GM19239 (cell line): ENCODE measurements at places on chromosomes 11 and 22.

DNA sequence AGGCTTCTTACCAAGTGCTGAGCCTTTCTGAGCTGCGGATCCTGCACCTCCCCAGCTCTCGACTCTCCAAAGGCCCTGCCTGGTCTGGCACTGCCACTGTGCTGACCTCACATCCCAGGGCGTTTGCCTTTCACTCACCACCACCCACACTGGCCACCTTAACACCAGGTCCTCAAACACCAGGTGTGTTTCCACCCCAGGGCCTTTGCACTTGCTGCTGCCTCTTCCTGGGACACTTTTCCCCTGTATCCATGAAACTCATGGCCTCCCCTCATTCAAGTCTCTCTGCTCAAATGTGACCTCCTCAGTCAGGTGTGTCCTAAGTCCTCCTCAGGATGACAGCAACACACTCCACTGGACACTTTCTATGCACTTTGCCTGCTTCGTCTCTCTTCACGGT lies 51.4 kb upstream of the ANO1 start:
- no peak for DNase-seq

GRCh38 chr11:128234143-128234542 lies 353.2 kb downstream of the ETS1 start:
- DNase-seq: no peak

DNA sequence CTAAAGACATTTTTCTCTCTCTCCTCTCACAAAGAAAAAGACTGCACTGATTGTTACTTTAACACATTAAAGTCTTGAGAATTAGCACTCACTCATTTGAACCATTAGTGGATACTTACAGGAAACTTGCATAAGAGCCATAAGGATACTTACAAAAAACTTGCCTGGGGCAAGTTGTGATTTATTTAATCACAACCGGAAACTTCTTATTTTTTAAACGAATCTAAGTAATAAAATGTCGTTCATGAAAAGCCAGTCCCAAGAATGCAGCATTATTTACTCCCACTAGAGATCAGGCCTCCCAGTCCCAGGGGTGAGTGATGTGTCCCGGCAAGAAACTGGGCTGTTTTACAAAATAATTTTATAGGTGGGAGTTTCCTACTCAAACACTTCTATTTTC lies 59.3 kb upstream of the TTC12 start:
- DNase-seq: no peak

GRCh38 chr11:121520243-121521144 lies 67.7 kb upstream of the SORL1-AS1 start:
- no peak for DNase-seq

DNA sequence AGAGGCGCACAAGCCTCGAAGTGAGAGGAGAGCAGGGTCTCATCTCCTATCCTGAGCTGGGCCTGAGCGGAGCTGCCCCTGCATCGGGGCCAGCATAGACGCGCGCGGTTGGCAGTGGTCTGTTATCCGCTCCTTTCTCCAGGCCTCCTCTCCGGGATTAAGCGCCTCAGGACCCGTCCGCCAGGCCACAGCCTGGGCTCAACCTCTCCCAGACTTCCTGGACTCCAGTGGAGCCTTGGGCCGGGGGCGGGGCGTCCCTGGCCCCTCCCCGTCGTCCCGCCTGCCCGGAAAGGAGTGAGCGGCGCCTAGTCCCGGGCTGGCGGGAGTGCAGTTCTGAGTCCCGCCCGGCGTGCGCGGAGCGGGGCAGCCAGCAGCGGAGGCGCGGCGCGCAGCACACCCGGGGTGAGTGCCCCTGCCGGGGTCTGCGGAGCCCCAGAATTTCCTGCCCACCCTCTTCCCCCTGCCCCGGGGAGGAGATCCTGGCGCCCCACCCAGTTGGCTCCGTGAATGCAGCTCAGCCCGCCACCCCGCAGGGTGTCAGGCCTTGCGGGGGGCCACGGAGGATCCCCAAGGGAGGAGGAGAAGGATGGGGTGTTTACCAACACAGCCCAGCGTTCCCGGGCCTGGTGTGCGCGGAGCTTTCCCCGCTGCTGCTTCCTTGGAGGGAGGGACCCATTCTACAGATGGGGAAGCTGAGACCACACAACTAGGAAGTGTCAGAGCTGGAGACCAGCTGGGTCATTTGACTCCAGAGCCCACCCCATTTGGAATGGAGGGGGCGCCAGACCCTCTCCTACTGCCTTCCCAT lies at the start of gene TCIRG1:
Gene TCIRG1, plus strand, starts transcription at position 308 of the 808 bp plus-strand sequence. CDS start 2,247 bp downstream, outside the sequence.
- peak; percentile 90 for DNase-seq

- no peak for DNase-seq
These were observed 85.8 kb downstream of the LDLRAD3 start for GRCh38 chr11:36029616-36030015.

GRCh38 chr22:46049726-46050450 lies 72.9 kb upstream of the WNT7B start:
- DNase-seq: no peak

DNA sequence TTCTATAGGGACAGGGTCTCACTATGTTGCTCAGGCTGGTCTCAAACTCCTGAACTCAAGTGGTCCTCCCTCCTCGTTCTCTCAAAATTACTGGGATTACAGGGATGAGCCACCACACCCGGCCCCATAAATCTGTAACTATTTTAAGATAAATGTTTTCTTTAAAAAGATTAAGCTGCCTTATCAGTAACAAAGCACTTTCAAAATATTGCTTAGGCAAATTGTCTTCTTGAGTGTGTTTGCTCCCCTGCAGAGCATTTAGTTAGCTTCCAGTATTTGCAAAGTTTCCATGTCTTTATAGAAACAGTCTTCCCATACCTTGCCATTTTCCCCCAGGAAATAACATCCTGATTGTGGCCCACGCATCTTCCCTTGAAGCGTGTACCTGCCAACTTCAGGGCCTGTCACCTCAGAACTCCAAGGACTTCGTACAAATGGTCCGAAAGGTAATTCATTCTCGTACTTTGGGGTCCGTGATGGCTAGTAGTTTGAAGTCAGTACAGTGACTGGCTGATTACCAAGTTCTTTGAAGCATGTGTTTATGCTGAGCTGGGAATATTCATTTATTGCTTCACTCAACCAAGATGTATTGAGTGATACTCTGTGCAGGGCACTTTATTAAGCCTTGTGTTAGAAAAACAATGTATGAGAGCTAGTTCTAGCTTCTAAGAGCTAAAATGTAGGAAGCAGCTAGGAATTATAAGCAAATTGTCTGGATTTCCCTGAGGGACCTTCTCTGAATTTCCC lies 30.4 kb upstream of the CRTAM start:
- DNase-seq: no peak

- DNase-seq: no peak
These were observed 65.7 kb upstream of the DDI1 start for GRCh38 chr11:103970701-103971249.

DNA sequence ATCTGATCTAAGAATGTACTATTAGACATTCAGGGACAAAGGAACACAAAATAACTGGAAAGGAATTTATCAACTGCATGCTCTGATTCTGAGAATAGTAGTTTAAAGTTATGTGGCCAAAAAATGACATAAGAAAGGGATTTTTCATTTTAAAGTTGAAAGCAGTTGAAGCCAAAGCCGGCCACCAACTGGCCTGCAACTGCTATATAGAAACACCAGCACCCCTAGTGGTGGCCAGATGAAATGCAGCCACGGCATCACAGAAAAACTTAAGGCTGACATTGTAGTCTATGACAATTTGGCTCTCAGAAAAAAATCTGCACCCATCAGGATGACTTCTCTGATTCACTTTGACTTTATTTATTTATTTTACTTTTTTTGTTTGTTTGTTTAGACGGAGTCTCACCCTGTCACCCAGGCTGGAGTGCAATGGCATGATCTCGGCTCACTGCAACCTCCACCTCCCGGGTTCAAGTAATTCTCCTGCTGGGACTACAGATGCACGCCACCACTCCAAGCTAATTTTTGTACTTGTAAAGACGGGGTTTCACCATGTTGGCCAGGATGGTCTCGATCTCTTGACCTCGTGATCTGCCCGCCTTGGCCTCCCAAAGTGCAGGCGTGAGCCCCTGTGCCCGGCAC lies 59.2 kb downstream of the SLC35F2 start:
- peak; percentile 35 for DNase-seq
